ENCODE measurements at places on chromosomes 1 and 21. TPM values are rescaled to one million over a fixed set of nuclear protein-coding genes. Genes with fewer than 3 reads are reported as not detected.

The MPL gene
- not detected for total RNA-seq

The KCNA2 gene
- total RNA-seq, result 34.2 TPM

The GOLT1A gene
- total RNA-seq, result not detected

- H3K36me3 ChIP-seq, result no peaks in the 10 kb centered on the region
- H3K27me3 ChIP-seq, result no peaks in the 10 kb centered on the region
- DNase-seq, result peak; percentile 24
- H3K4me1 ChIP-seq, result peaks cover 8% of the 10 kb centered on the region
- H3K27ac ChIP-seq, result no peak overlapping the region
Observed at GRCh38 chr1:232472485-232473041, 157.4 kb downstream of the SIPA1L2 start.

GRCh38 chr1:192974701-192975100 lies 84.5 kb downstream of the UCHL5 start:
- DNase-seq, result no peak
- H3K4me1 ChIP-seq, result no peaks in the 10 kb centered on the region
- no peak overlapping the region for H3K4me3 ChIP-seq
- no peaks in the 10 kb centered on the region for H3K36me3 ChIP-seq
- H3K27ac ChIP-seq, result no peak overlapping the region

DNA sequence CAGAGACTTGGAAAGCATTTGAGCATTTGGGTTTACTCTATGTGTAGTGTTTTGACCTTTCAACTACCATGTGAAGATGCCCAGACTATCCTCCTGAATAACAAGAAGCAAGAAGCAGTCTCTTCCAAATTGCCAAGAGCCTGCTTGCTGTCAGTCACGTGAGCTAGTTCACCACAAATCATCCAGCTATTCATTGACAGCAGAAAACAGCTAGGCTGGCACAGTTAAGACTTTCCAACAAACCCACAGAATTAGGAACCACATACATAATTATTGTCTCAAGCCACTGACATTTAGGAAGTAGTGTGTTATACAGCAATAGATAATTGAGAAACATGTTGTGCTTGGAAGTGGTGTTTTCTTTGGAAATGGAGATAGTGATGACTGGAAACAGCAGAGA lies 1652.0 kb downstream of the NCAM2 start:
- H3K27me3 ChIP-seq, result no peaks in the 10 kb centered on the region
- H3K36me3 ChIP-seq, result no peaks in the 10 kb centered on the region
- H3K27ac ChIP-seq, result no peak overlapping the region
- no peaks in the 10 kb centered on the region for H3K4me1 ChIP-seq
- H3K4me3 ChIP-seq, result no peak overlapping the region

GRCh38 chr1:90486996-90487395 lies 230.1 kb downstream of the BARHL2 start:
- no peaks in the 10 kb centered on the region for H3K36me3 ChIP-seq
- H3K4me1 ChIP-seq, result no peaks in the 10 kb centered on the region
- H3K4me3 ChIP-seq, result no peak overlapping the region
- no peak for DNase-seq

- H3K4me1 ChIP-seq, result no peaks in the 10 kb centered on the region
- H3K4me3 ChIP-seq, result no peak overlapping the region
- no peaks in the 10 kb centered on the region for H3K27me3 ChIP-seq
- peak; percentile 83 for DNase-seq
- peaks cover 5% of the 10 kb centered on the region for H3K36me3 ChIP-seq
Observed at GRCh38 chr1:212368073-212368484, 46.6 kb downstream of the PACC1 start.

- no peak overlapping the region for H3K4me3 ChIP-seq
- no peaks in the 10 kb centered on the region for H3K36me3 ChIP-seq
- no peak overlapping the region for H3K27ac ChIP-seq
- DNase-seq, result peak; percentile 25
- no peaks in the 10 kb centered on the region for H3K27me3 ChIP-seq
- H3K4me1 ChIP-seq, result peaks cover 4% of the 10 kb centered on the region
Observed at GRCh38 chr1:17485281-17485680, 45.8 kb upstream of the RCC2 start.

DNA sequence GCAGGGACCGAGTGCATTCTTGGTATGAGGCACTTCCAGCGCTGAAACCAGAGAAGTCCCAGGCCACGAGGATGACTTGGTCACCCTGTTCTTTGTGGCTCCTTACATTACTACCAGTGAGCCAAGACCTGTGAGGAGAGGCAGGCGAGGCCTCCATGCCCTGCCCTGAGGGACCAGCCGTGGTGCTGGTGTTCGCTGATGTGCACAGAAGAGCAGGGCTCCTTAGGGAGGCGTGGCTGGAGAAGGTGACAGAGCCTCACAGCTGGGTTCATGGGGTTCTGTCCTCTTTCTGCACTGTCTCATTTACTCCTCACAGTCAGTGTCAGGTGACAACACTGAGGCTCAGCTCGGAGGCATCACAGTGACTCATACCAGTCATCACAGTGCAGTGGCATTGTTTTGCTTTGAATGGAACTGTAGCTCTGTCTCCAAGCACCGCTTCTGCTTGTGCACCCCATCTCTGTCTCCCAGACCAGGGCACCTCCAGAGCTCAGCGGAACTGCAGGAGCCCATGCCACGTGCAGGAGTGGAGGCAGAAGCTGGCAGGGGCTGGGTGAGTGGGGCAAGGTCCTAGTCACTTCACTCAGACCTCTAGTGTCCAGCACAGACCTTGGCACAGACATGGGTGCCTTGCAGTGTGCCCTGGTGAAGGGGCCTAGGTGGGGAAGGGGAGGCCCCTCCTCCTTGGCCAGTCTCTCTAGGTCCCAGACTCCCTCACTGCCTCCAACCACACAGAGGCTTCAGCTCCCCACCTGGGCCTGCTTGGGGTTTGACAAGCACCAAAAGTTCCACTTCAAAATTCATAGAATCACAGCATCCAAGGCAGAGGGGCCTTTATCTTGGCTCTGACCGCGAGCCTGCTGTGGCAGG lies 310.9 kb downstream of the MATN1 start:
- H3K4me1 ChIP-seq, result peaks cover 9% of the 10 kb centered on the region
- H3K4me3 ChIP-seq, result no peak overlapping the region
- H3K36me3 ChIP-seq, result no peaks in the 10 kb centered on the region
- H3K27ac ChIP-seq, result no peak overlapping the region
- no peak for DNase-seq
- H3K27me3 ChIP-seq, result no peaks in the 10 kb centered on the region

DNA sequence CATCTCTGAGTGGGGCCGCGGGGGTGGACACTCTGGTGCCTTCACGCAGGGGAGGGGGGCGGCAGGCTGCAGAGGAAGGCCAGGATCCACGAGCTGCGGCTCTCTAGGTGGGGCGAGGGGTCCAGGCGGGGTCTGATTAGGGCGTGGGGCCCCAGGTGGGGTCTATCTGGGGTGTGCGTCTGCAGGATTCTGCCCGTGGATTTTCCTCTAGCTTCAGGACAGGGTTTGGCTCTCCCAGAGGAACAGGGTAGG lies 6.3 kb downstream of the JMJD4 start:
- H3K27ac ChIP-seq, result peak overlapping the region; percentile 78
- DNase-seq, result no peak
- H3K4me1 ChIP-seq, result peaks cover 8% of the 10 kb centered on the region
- peaks cover 15% of the 10 kb centered on the region for H3K36me3 ChIP-seq
